OCI-LY7 (cell line): ENCODE measurements at places on chromosomes 12 and 14.

GRCh38 chr12:113413488-113413939, 8.7 kb upstream of the SDSL start:
- DNase-seq = no peak

DNA sequence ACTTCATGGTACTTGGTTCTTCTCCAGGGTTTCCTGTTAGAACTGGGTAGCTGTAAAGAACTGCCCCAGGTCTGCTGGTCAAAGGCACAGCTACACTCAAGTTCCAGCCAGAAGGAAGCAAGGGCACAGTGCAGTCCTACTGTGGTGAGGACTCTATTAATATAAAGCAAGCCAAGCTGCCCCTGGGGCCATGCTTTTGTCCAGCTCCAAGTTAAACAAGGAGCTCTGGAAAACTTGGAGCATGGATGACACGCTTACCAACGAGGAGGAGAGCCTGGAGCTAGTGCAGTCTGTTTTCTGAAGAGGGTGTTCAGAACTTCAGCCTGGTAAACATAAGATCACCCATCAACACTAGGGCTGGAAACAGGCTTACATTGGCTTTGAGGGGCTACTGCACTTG, 4.0 kb downstream of the FZD10 start:
- no peak for DNase-seq

GRCh38 chr12:124277394-124278241, 17.3 kb upstream of the RFLNA start:
- DNase-seq = no peak

GRCh38 chr14:40909906-40910305, 696.8 kb upstream of the LRFN5 start:
- no peak for DNase-seq

- DNase-seq = no peak
Observed at GRCh38 chr12:47367912-47368537, 288.3 kb upstream of the AMIGO2 start.
